GM23248 (cell line): ENCODE measurements at places on chromosomes 11 and 22.

- no peak for DNase-seq
- no peak overlapping the region for H3K4me3 ChIP-seq
- no peak overlapping the region for H3K27ac ChIP-seq
- H3K4me1 ChIP-seq, result peaks cover 28% of the 10 kb centered on the region
Measured at GRCh38 chr11:119377112-119377901, 4.2 kb downstream of the USP2 start.

DNA sequence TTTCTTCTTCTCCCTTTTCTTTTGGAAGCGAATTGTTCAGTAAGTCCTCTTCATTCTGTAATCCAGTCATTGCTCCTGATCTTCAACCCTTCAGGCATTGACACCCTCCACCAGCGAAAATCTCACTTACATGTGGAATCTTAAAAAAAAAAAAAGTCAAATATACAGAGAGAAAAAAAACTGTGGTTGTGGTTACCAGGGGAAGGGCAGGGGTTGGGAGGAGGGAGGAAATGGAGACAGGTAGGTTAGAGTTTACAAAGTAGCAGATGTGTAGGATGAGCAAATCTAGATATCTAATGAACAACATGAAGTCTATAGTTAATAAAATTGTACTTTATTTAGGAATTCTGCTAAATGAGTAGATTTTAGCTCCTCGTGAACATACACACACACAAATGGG, 17.7 kb upstream of the TMEM123 start:
- H3K4me1 ChIP-seq, result peaks cover 10% of the 10 kb centered on the region
- no peaks in the 10 kb centered on the region for H3K27me3 ChIP-seq
- no peak for DNase-seq
- no peak overlapping the region for H3K4me3 ChIP-seq
- no peaks in the 10 kb centered on the region for H3K36me3 ChIP-seq
- no peak overlapping the region for H3K27ac ChIP-seq

GRCh38 chr11:67656278-67656922, 5.9 kb upstream of the ACY3 start:
- H3K4me3 ChIP-seq, result no peak overlapping the region
- 0 out of 2 replicates have a peak, but pooled peaks cover 4% of the 10 kb centered on the region for H3K4me1 ChIP-seq
- no peak for DNase-seq

DNA sequence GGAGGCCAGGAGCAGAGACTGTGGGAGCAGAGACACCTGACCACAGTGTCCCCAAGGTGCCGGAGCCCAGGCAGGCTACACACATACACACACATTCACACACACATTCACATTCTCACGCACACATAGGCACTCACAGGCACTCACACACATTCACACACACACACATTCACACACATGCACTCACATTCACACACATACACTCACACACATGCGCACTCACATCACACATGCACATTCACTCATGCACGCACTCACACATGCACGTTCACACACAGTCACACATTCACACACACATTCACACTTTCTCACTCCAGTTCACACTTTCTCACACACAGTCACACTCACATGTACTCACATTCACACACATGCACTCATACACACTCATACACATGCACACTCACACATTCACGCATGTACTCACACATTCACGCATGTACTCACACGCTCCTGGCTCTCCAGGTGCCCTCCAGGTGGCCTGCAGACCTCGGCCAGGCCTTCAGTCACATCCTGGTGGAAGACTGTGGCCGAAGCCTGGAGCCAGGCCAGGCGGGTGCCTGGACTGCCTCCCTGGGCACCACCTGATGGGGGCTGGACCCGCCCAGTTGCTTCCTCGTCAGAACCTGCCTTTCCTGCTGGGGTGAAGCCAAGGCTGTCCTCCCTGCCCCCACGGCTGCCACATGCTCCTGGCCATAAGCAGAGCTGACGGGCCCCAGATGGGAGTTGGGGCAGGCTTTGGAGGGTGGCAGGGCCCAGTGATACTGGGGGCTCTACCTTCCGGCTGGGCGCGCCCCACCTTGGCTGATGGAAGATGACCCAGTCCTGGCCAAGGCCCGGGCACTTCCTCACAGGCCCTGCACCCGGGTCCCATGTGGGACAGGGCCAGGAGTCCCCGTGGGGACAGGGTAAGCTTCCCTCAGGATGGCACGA, 89.5 kb downstream of the WNT7B start:
- H3K4me1 ChIP-seq, result no peaks in the 10 kb centered on the region
- peaks cover 2% of the 10 kb centered on the region; the same call in 1 of the 2 replicates for H3K27me3 ChIP-seq
- no peak overlapping the region for H3K27ac ChIP-seq
- H3K36me3 ChIP-seq, result no peaks in the 10 kb centered on the region

DNA sequence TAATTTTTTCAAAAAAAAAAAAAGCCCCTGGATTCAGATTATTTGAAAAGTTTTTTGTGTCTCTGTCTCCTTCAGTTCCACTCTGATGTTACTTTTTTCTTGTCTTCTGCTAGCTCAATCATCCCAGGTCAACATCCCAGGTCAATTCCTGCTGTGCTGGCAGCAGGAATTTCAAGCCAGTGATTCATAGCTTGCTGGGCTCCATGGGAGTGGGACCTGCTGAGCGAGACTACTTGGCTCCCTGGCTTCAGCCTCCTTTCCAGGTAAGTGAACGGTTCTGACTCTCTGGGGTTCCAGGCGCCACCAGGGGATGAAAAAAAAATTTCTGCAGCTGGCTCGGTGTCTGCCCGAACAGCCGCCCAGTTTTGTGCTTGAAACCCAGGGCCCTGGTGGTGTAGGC, 31.4 kb downstream of the PLAAT5 start:
- H3K27ac ChIP-seq, result no peak overlapping the region
- no peak overlapping the region for H3K4me3 ChIP-seq
- no peak for DNase-seq
- no peaks in the 10 kb centered on the region for H3K36me3 ChIP-seq

GRCh38 chr11:112113539-112114457, 27.1 kb downstream of the SDHD start:
- peak; percentile 80 for DNase-seq
- no peak overlapping the region for H3K4me3 ChIP-seq
- H3K27ac ChIP-seq, result no peak overlapping the region
- H3K4me1 ChIP-seq, result peaks cover 3% of the 10 kb centered on the region; the same call in 1 of the 2 replicates
- no peaks in the 10 kb centered on the region for H3K36me3 ChIP-seq

DNA sequence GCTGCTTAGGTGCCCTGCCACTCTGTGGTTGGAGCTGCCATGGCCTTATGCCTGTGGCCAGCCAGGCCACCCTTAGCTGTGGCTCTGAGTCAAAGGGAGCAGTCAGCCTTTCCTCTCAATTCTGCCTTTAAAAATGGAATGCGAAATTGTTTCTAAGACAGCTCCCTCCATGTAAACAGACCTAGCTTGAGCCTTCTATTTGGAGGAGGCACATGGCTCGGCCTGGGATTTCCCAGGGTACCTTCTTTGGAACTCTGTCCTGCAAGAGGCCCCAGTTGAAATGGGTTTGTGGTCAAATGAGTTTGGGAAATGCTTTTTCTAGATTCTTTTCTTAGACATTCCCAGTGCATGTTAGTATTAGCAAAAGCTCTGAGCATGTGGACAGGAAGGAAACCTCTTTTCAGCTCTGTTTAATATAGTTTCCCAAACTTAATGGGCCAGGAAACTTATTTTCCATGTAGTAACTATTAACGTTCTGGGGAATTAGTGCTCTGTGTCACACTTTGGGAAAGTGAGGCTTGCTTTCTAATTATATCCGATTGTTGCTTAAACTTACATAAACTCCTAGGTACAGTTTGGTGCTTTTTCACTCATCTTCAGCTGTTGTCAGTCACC, 7.8 kb downstream of the PHOX2A start:
- no peaks in the 10 kb centered on the region for H3K27me3 ChIP-seq
- no peak overlapping the region for H3K27ac ChIP-seq
- H3K4me3 ChIP-seq, result no peak overlapping the region
- no peak for DNase-seq

- H3K36me3 ChIP-seq, result no peaks in the 10 kb centered on the region
- H3K4me3 ChIP-seq, result no peak overlapping the region
- no peak overlapping the region for H3K27ac ChIP-seq
Measured at GRCh38 chr22:21446128-21446826, 20.9 kb upstream of the TMEM191C start.

GRCh38 chr22:36902143-36902926, 11.1 kb upstream of the CSF2RB start:
- H3K27ac ChIP-seq, result no peak overlapping the region
- no peaks in the 10 kb centered on the region for H3K36me3 ChIP-seq
- DNase-seq, result no peak
- no peaks in the 10 kb centered on the region for H3K4me1 ChIP-seq
- peaks cover 58% of the 10 kb centered on the region for H3K27me3 ChIP-seq

GRCh38 chr22:46119729-46120419, 30.5 kb upstream of the PPARA start:
- H3K4me1 ChIP-seq, result peaks cover 18% of the 10 kb centered on the region
- no peaks in the 10 kb centered on the region for H3K27me3 ChIP-seq
- no peaks in the 10 kb centered on the region for H3K36me3 ChIP-seq
